Activated CD4-positive, alpha-beta T cell treated with anti-CD3 and anti-CD28 coated beads, Interleukin-2, amount 50 U/mL, for 48 hours (primary cell): ENCODE measurements at places on chromosomes 1 and 21.

DNA sequence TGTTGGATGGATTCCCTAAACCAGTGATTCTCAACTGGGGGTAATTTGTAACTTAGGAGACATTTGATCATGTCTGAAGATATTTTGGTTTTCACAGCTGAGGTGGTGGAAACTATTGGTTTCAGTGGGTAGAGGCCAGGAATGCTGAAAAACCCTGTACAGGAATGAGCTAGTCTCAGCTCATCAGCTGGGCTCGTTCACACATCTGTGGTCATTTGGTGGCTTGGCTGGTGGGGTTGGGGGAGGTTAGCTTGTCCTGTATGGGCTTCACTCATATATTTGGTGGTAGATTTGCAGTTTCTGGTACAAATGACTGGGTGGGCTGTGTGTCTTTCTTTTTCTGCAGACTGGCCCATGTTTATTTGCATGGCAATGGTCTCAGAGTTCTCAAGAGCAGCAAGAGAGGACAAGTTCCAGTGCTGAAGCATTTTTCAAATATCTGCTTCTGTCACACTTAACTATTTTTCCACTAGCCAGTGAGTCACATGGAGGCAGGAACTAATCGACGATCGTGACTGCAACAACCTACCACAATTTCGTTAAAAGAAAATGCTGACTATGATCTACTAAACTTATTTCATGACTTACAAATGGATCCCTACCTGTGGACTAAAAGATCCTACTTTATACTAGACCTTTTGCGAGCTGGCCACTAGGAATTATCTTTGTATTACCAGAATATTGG lies 321.7 kb upstream of the PLXNA2 start:
- no peak for DNase-seq

GRCh38 chr1:178540204-178540603 lies 27.3 kb downstream of the TEX35 start:
- DNase-seq, result no peak

GRCh38 chr1:24770881-24771280 lies 25.6 kb downstream of the CLIC4 start:
- DNase-seq, result no peak

DNA sequence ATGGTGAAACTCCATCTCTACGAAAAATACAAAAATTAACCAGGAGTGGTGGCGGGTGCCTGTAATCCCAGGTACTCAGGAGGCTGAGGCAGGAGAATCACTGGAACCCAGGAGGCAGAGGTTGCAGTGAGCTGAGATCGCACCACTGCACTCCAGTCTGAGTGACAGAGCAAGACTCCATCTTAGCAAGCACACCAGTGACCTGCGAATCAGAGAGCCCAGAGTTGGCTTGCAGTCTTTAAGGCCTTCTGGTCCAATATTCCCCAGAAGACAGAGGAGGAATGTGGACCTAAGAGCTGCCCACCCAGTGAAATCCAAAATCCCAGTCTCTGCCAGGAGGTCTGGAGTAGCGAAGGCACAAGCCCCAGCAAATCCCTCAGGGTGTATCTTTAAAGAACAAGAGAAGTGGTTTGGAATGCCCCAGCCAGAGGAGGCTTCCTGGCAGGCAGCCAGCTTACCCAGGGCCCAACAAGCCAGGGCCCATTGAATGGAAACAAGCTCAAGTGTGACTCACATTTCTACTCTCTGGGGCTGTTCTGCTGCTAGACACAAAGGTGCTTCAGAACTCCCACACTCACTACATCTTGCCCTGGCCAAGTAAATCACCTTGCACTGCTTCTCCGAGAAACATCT lies 23.9 kb downstream of the GPR161 start:
- peak; percentile 76 for DNase-seq

GRCh38 chr1:54064299-54064698 lies 10.9 kb downstream of the TCEANC2 start:
- no peak for DNase-seq

DNA sequence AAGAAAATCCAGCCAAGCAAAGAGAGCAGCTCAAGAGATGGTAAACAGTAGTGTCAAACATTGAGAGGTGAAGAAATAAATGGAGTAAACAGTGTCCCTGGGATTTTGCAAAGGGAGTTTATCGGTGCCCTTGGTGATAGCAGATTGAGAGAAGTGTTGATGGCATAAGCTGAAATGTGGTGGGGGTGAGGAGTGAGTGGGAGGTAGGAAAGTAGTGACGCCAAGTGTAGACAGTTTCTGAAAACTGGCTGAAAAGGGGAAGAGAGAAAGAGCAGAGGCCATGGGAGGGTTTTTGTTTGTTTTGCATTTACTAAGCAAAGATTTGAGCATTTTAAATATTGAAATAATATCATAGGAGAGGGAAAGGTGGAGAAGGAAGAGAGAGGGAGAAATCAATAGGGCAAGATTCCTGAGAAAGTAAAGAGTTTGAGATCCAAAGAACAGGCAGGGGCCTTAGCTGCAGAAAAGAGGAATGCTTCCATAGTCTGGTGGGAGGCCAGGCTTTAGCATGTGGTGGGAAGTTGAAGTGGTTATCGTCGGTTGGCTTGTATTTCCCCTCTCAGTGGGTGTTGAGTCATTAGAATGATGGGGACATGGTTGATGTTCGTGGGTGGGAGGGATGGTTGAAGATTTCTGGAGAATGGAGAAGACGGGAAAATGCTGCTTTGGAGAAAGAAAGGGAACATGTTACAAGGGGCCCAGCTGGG lies 26.8 kb upstream of the RASAL2 start:
- no peak for DNase-seq

DNA sequence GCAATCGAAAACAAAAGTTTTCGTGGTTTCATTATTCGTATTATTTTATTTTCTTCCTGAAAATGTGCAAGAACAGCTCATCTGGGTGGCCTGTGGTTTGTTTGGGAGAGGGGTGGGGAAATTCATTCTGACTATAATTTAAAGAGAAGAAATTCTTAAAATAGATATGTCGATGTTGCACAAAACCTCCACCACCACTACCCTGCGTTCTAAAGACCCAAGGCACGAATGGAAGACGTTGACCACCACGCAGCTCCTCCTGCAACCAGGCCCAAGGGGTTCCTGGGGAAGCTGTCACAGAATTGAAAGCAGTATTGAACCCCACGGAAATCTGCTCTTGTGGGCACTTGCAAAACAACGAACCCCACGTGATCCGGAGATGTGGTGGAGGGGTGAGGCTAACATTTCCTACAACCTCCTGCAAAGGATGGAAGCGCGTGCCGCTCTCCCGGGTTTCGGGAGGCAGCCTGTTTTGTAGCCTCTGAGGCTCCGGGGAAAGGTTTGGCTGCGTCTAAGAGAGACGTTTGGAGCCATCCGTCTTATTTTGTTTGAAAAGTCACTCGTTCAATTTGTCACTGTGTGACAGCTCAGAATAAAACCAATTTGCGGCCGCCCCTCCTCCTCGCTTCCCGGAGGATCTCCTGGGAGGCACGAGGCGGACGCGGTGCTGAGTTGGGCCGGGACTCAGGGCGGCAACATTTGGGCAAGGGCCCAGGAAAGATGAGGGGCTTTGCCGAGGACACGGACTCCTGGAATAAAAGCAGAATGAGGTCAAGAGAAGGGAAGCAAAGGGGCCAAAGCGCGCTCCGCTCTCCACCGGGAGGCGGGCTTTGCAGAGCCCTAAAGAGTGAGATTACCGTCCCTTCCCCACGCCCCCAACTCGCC lies 810 bp upstream of the HLX start:
- no peak for DNase-seq

- peak; percentile 81 for DNase-seq
Measured at GRCh38 chr1:229227298-229227919, 43.5 kb upstream of the RAB4A start.

GRCh38 chr1:230459465-230459864 lies 33.3 kb upstream of the PGBD5 start:
- DNase-seq, result no peak

GRCh38 chr1:171727778-171728177 lies 14.1 kb downstream of the VAMP4 start:
- DNase-seq, result no peak

DNA sequence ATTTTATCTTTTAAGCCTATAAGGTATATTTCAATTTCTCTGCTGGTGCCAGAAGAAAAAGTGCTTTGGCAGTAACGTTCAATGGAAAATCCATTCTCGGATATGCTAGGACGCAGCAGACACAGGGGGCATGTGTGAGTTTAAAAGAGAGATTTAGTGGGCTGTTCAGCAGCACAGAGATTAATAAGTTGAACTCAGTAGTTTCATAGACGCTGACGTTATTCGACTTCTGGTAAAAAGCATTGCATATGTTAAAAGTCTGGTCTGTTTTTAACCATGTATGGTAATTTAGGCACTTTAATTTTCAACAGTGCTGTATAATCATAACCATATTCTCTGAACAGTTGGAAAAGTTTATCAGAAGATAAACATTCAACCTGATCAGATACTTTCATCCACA lies 99.6 kb downstream of the ATP6V1G3 start:
- no peak for DNase-seq

DNA sequence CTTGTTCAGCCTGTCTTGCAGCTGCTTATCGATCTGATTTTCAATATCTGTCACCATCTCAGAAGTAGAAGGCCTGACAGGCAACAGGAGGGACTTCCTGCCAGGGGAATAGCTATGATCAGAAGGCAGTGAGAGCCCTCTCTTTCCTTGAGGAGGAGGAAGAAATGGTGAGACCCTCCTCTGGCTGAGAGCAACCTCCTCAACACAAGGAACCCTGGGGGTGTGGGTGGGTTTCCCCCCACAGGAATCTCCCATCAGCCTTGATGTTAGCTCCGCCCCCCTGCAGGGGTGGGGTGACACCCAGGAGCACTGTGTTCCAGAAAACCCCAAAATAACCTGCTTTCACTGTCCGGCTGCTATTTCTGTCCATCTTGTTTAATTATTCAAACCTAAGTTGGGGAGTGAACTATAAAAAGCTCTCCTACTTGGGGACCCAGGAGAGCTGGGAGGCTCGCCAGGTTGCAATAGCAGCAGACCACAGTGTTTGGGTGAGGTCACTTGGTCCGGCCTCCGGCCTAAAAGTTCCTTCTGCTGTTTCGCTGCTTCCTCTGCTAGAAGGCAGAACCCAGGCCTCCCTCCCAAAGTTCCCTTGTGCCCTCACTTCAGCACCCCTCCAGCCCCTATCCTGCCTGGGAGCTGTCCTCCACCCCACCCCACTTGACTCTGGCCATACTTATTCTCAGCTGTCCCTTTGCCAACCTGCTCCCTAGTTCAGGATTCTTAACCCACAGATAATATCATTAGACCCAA lies 7.8 kb upstream of the MEF2D start:
- DNase-seq, result no peak

DNA sequence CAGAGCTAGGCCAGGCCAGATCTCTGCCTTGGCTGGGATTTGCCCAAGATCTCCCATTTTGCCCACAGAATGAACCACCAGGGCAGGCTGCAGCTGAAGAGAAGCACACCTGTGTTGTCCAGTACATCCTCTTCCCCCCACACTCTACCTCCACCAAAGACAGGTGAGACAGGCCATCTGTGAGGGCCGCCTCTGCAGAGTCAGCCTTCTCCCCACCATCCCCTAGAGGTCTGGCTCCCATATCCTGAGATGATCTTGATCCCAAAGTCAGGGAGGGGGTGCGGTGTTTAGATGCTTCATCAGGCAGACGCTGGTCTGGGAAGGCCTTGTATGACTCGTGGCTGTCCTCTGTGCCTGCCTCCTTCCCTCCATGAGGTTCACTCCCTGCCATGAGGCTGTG lies 28.7 kb downstream of the HYI start:
- DNase-seq, result no peak

DNA sequence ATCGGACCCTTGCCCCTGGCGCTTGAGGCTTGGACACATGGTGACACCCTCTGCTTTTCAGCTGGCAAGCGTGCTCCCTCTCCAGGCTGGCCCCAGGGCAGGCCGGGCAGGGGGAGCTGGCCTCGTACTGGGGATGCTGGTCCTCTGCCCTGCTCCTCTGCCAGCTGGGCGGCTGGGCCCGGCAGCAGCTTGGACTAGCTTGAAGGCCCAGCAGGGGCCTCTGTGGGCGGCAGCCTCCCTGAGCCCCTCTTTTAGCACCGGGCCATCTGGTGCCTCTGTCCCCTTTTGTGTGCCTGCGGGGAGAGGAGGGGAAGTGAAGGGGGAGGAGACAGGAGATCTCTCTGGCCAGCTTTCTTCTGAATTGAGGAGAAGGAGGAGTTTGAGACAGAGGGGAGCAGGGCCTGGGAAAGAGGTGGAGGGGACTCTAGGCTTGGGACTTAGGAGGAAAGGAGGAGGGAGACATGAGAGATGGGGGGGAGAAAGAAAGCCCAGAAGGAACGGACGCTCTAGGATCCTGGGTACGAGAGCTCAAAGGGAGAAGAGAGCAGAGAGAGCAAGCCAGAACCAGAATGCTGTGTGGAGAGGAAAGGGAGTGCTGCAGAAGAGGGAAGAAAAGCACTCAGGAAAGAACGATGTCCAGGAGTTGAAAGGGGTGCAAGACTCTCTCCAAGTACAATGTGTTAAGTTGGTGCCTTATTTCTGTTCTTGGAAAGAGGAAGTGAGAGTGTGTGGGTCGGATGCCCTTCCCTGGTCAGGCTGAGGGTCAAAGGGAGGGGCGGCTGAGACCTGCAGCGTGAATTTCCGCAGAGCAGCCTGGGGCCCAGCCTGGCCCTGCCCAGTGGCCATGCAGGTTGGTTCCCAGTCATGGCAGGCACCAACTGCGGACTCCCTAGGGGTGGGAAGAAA lies 40.3 kb downstream of the IER5 start:
- no peak for DNase-seq

- DNase-seq, result no peak
Measured at GRCh38 chr21:17467392-17467791, 45.5 kb upstream of the CXADR start.

DNA sequence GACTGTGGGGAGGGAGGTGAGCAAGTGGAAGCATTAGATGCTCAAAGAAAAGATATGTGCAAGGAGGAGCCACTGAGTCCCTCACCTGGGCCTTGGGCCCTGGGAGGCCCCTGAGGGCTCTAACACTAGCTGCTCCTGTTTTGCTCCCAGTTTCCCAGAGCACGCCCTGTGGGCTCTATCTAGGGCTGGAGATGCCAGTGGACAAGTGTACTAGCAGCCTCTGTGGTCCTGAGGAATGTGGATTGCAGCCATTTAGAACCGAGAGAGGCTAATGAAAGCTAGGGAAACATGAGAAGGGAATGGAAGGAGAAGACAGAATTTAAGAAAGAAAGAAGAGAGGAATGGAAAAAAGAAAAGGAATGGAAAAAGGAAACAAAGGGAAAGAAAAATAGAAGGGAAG lies 10.0 kb upstream of the TBX15 start:
- no peak for DNase-seq

GRCh38 chr1:212232090-212232489 lies 53.1 kb upstream of the PPP2R5A start:
- DNase-seq, result no peak

- DNase-seq, result peak; percentile 84
Measured at GRCh38 chr1:154955718-154956543, at the start of gene PBXIP1. PBXIP1 (minus strand) TSS chr1:154956099; CDS start chr1:154953721, 2,378 bp downstream.

DNA sequence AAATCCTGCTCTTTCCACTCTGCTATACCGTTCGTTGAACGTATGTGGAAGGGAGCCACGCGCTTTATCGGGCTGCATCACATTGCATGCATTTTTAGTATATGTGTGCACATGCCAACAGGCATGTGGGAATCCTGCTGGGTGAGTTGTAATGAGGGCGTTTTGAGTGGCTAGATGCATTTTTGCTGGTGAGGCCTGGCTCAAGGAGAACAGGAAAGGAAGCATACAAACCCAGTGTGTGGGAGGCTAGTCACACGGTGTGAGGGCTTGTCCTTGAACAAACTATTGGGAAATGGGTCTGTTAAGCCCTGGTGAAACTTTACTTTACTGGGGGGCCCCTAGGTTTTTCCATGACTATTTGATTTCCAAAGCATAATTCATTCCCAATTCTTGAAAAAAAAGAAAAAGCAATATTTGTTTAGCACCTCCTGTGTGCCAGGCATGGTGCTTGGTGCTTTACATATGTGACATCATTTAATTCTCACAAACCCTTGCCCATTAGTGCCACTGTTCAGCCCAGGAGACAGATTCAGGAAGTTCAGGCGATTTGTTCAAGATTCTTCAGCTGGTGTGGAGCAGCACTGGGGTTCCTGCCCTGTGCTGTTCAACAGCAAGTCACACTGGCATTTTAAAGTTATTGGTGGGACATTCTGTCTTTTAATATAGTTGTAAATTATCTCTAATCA lies 25.6 kb upstream of the JUN start:
- DNase-seq, result no peak
